ENCODE measurements at places on chromosomes 5 and 9. TPM values are rescaled to one million over a fixed set of nuclear protein-coding genes. Genes with fewer than 3 reads are reported as not detected.

DNA sequence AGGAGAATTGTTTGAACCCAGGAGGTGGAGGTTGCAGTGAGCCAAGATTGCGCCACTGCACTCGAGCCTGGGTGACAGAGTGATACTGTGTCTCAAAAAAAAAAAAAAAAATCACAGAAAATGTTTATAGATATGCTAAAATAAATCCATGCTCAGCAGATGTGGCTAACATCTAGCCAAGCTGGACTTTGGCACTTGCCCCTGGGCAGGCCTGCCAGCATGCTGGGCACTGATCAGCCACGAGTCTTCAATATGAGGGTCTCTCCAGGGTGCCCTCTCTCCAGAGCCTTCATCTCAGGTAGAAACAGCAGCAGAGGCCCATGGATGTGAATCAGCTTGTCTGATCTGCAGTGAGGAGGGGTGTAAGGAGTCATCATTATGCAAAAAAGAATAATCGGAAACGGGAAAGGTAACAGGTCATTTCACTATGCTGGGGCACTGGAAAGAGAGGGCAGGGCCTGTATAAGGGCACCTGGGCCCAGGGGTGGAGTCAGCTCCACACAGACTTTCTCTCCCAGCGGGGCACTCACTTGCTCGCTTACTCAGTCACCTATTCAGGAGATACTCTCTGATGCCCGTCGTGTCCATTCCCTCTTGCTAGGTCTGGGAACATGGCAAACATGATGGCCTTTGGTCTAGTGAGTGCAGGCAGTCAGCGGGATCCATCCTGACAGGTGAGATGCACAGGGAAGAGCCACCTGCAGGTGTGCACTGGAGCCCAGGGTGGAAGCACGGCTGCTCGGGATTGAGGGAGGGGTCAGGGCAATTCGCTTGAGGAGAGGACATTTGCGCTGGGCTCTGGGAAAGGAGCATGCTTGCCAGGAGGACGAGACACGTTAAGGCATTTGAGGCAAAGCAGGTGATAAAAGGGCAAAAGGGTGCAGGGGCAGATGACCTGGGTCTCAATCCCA is 17.1 kb downstream of the RNF44 start:
- DNase-seq: no peak

The SH3RF2 gene
- 37.1 TPM for total RNA-seq

- no peak for DNase-seq
Observed at GRCh38 chr5:73821003-73821402, 195.0 kb downstream of the ARHGEF28 start.

DNA sequence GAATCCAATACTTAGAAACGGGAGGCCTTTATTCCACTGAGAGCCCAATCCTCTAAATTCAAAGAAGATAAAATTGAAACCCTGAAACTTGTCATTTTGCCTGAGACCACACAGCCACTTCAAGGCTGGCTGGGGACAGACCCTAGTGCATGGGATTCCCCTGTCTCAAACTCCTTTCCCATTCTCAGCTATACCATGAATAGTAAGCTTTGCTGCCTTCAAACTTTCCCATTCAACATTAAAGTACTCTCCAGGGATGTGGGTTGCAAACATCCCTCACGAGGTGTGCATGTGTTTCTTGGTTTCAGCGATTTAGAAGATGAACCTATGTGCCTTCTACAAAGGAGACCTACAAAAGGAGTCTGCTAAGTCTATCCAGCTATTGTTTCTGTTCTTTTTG is 64.6 kb downstream of the GABRB2 start:
- no peak for DNase-seq

The SNCB gene
- total RNA-seq: 0.78 TPM

DNA sequence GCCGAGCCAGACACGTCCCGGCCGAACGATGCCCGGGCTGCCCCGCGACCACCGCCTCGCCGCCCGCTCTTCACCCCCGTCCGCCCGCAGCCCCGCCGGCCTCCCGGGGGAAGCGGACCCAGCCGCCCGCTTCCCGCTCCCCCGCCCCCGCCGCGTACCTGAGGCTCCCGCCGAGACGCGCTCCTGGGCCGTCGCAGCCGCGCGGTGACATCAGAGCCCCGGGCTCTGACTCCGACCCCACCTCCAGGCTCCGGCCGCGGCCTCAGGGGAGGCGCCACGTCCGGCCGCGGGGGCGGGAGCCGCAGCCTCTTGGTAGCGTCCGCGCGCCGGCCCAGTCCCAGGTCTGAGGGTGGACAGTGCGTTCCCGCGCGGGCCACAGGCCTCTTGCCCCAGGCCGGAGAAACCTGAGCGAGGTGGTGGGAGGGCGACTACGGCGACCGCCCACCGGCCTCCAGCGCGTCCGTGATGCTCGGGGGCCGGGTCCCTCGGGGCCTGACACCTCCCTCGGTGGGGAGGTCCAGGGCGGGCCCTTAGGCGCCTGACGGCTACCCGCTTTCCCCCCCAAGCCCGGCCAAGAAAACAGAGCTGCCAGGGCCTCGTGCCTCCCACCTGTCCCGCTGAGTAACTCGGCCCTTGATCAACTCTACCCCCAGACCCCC is at the start of gene SHROOM1:
Gene SHROOM1, minus strand, starts transcription at position 212 of the 659 bp plus-strand sequence. CDS start 4,507 bp downstream, outside the sequence.
- no peak for DNase-seq

DNA sequence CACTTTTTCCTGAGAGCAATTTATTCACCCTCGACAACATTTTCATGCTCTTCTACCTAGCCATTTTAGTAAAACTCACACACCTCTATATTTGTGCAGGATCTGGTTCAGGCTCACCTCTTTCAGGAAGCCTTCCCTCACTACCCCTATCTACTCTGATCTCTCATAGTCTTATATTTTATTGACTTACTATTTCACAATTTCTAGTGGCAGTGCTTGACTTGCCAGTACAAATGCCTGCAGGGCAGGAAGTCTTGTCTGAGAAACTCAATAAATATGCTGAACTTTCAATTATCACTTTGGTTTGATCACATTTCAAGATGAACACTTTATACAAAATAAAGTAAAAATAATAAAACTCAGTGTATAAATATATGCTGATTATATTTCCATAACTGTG is 226.8 kb downstream of the CETN3 start:
- peak; percentile 54 for DNase-seq

The LCN10 gene
- total RNA-seq: not detected

DNA sequence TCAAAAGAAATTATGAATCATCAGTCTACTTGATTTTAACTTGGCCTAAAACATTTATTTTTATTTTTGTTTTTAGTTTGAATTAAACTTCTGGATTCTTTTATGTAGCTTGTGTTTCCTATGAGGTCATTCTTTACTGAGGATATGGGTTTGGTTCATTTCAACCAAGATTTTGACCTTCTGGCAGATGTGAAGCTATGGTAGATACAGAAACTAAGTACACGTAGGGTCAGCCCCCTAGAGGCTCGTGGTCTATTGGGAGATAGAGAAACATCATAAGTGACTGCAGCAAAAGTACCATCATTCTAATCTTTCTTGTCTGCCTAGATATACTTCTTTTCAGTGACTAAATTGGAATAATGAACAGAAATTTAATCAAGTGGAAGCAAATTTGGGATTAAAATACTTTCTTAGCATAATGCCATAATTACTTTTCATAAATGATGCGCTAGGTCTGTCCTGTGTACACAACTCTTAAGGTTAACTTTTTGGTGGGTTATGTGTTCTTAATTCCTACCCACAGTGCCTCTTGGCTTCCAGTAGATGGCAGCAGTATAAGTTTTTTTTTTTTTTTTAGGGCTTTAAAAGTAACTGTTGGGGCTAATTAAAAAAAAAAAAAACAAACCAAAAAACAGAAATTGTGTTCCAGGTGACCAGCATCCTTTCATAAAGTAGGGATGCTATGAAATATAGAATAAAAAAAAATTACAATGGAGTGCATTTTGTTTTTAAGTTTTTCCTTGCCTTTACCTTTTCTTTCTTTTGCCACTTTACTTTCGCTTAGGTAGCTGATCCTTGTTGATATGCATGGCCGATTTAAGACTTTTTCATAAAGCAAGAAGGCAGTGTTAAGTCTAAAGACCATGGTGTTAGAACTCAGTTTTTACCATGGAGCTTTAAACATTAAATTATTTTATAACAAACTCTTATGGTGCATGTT is 49.9 kb downstream of the LRRTM2 start:
- DNase-seq: no peak

GRCh38 chr9:127803507-127804352 is 1.0 kb downstream of the FPGS start:
- peak; percentile 80 for DNase-seq

The ARHGEF37 gene
- 2.7 TPM for total RNA-seq

DNA sequence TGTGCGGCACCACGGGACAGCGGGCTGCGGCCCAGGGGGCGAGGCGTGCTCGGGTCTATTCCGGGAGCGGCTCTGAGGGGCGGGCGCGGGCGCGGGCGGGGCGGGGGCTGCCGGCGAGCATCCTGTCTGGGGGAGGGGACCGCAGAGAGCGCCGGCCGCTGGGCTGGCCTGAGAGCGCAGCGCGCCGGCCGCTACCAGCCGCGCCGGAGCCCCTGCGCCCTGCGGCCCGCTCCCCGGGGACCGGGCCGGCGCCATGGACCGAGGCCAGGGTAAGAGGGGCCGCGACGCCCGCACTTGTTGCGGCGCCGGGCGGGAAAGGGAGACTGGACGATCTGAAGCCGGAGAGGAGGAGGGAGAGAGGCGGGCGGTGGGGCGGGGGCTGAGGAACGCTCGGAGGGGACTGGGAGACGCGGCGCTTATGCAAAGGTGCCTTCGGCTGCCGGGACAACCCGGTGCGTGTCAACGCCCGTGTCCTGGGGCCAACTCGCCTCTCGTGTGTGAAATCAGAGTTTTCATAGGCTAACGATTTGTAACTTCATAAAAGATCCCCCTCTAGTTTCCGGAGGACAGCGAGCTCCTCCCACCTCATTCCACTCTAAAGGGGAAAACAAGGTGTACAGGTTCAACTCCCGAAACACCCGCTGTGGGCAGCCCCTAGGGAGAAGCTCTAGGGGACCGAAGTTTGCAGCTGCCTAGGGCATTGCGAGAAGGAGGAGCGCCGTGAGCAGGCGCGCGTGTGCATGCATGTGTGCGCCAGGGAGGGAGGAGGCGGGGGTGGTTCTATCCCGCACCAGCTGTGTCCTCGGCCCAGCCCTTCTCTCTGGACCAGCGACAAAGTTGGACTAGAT is at the start of gene AFAP1L1:
Gene AFAP1L1, plus strand, starts transcription at position 144 of the 848 bp plus-strand sequence. Its CDS starts 110 bp downstream, at position 254.
- peak; percentile 63 for DNase-seq

The STOML2 gene
- 188 TPM for total RNA-seq

GRCh38 chr5:29561564-29561963 is 1631.9 kb upstream of the CDH6 start:
- DNase-seq: no peak

The CLPTM1L gene
- 137 TPM for total RNA-seq

- DNase-seq: no peak
Observed at GRCh38 chr5:111251921-111252320, 27.7 kb downstream of the CAMK4 start.

DNA sequence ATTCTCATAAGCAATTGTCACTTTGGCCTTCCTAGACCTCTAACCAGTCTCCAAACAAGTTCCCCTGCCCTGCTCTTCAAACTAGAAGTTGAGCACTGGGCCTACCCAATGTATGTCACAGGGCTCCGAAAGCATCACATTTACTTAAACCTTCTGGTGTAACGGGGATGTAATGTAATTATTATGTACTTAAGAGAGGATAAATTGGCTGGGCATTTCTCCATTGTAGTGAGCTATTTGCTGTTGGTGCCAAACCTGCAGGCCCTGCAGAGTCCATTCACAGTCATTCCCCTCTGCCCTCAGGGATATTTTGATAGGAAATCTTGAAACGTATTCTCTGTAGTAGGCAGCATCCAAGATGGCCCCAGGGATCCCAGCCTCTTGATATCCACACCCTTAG is 64.2 kb upstream of the GNE start:
- DNase-seq: no peak

DNA sequence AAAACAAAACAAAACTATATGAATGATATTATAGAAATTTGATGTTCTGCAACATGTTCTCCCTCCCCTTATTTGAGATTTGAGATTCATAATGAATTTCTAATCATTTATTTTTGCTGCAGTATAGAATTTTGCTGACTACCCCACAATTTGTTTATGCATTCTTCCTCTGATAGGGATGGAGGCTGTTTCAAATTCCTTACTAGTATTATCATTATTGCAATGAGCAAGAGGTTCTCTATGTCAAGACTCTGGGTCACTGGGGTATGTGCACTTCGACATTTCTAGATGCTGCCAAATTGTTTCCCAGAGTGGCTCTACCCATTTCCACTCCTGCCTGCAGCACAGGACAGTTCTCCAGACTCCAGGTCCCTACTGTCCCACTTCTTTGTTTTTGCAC is 54.9 kb upstream of the DAB2IP start:
- DNase-seq: no peak

DNA sequence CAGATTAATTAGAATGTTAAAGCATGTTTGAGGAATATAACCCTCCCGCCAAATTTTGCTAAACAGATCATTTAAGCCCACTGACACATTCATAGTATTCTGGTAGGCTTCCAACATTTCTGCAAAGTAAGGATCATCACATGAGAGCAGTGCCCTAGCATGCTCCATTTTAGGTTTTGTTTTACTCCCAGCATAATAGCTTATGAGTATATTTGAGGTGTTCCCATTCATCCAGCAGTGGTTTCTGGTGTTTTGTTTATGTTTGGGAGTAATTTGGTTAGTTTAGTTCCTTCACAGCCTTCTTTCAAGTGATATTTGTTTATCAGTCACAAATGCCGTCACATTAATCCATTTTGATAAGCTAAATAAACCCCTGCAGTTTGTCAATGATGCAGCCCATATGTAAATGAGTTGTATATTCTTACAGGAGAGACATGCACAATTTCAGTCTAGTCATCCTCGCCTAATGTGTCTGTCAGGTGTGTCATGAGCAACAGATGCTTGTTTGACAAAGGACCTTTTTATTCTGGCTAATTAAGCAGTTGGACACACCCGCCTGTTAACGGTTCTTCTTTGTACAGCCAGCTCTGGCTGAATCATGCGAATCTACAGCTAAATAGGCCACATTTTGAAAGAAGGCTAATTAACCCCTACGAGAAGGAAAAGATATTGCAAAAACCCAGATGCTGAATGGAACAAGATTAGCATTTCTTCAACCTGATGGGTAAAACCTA is 124.4 kb downstream of the RFX3 start:
- DNase-seq: peak; percentile 39

The TLX3 gene
- total RNA-seq: not detected

DNA sequence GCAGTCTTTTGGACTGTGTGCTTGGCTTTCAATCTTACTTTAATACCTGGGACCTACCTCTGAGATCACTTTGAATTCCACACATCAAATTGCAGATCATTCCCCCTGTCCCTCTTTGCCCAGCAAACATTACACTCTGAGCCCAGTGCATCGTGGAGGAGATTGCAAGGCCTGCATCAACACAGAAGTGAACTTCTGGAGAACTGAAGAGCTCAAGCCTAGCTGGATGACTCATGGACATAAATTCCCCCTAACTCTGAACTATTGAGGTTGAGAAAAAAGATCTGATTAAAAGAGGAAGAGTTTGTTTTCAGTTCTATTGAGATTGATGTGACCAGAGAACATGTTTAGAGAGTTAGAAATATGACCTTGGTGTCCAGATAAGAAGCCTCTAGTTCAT is 316.0 kb upstream of the DMAC1 start:
- no peak for DNase-seq

- no peak for DNase-seq
Observed at GRCh38 chr9:20511686-20512085, 110.6 kb downstream of the MLLT3 start.

GRCh38 chr9:83340451-83340850 is 197.8 kb downstream of the FRMD3 start:
- no peak for DNase-seq
